ENCODE measurements at places on chromosomes 3 and 15.

DNA sequence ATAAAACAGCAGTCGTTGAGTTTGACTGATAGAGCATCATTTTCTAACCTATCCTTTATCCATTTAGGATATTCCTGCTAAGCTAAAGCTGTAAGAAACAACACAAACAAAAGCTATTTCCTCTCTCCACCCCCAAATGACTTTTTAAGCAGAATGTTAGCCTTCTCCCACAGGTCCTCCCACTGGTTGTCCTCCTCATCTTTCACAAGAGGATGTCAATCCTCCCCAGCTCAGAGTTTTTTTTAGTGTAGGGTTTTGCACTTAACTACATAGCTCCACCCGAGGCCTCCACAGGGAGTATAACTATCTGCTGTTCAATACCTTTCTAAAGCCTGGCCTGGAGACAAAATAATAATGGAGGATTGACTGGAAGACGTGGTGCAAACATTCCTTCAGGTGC lies 7.8 kb downstream of the SETMAR start:
- no peaks in the 10 kb centered on the region for H3K36me3 ChIP-seq
- H3K27ac ChIP-seq = no peak overlapping the region
- no peak for DNase-seq
- no peak overlapping the region for H3K4me3 ChIP-seq
- H3K27me3 ChIP-seq = no peaks in the 10 kb centered on the region

DNA sequence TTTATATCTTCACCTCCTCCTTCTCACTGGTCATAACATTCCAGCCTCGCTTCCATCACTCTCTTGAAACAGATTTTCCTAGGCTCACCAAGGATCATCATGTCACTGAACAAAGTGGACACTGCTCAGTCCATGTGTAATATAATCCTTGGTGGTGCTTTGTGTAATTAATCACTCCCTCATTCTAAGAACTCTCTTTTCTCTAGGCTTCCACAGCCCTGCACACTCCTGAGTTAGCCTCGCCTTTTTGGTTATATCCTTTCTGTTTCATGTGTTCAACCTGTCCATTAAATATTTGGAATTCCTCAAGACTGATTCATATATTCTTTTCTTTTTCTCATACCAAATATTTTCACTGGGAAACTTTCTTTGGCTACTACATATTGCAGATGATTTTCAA lies 440.8 kb downstream of the PYDC2 start:
- no peaks in the 10 kb centered on the region for H3K27me3 ChIP-seq
- no peak overlapping the region for H3K4me3 ChIP-seq
- DNase-seq = peak; percentile 50
- no peak overlapping the region for H3K27ac ChIP-seq
- H3K4me1 ChIP-seq = peaks cover 7% of the 10 kb centered on the region

- no peaks in the 10 kb centered on the region for H3K4me1 ChIP-seq
- H3K4me3 ChIP-seq = no peak within 1 kb of the TSS
- no peaks in the 10 kb centered on the region for H3K27me3 ChIP-seq
- H3K36me3 ChIP-seq = 0 out of 2 replicates have a peak, but pooled peaks cover 2% of the 10 kb centered on the region
- DNase-seq = no peak
Measured at GRCh38 chr3:121660356-121661171, at the start of gene HCLS1. Gene HCLS1 (minus strand): TSS chr3:121660903. CDS start chr3:121658347, 2,556 bp downstream.

DNA sequence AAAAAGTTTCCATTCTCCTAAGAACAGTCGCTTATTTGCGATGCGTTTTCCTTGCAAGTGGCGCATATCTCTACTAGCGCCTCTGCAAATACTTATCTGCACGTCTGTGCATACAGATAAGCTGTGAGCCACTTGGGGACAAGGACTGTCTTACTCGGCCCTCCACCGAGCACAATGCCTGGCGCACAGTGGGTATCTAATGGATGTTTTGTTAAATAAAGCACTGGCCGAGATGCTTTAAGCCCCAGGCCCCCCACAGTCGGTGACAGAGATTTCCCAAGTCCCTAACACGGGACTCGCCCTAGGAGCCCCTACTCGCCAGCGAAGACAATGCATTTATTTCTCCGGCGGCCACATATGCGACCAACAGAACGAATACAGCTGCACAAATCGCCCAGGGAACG lies 503 bp downstream of the HLTF start:
- H3K27ac ChIP-seq = no peak overlapping the region
- peak overlapping the region; percentile 79 for H3K4me3 ChIP-seq
- 0 out of 2 replicates have a peak, but pooled peaks cover 4% of the 10 kb centered on the region for H3K36me3 ChIP-seq
- no peak for DNase-seq
- peaks cover 13% of the 10 kb centered on the region for H3K4me1 ChIP-seq
- H3K27me3 ChIP-seq = no peaks in the 10 kb centered on the region

- DNase-seq = peak; percentile 31
- H3K4me3 ChIP-seq = no peak overlapping the region
- no peaks in the 10 kb centered on the region for H3K36me3 ChIP-seq
Measured at GRCh38 chr15:37824717-37825382, 109.6 kb upstream of the TMCO5A start.

- H3K27me3 ChIP-seq = peaks cover 5% of the 10 kb centered on the region
- H3K4me1 ChIP-seq = no peaks in the 10 kb centered on the region
- no peak overlapping the region for H3K4me3 ChIP-seq
Measured at GRCh38 chr3:6471744-6472143, 389.2 kb upstream of the GRM7 start.

- no peaks in the 10 kb centered on the region for H3K36me3 ChIP-seq
- no peak for DNase-seq
- no peak overlapping the region for H3K4me3 ChIP-seq
Measured at GRCh38 chr3:67858492-67858891, 204.1 kb upstream of the SUCLG2 start.

- H3K27ac ChIP-seq = no peak overlapping the region
- H3K36me3 ChIP-seq = no peaks in the 10 kb centered on the region
- H3K4me3 ChIP-seq = no peak overlapping the region
- DNase-seq = peak; percentile 65
- peaks cover 7% of the 10 kb centered on the region for H3K4me1 ChIP-seq
Measured at GRCh38 chr15:39429898-39430357, 151.0 kb upstream of the THBS1 start.

DNA sequence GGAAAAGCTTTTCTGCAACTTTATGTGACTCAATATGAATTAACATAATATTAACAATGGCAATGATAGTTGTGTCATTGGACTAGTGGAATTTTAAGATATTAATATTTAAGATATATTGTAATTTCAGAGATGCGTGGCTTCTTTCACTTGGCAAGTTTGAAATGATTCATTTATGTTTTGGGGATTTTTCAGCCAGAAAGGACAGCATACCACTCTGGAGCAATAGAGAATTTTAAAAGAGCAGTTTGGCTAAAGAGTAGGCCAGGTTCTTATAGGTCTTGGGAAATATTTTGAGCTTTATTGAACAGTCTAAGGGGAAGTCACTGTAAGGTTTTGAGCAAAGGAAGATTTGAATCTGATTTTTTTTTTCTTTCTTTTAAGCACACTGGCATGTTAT lies 16.5 kb downstream of the GMPS start:
- no peaks in the 10 kb centered on the region for H3K36me3 ChIP-seq
- no peaks in the 10 kb centered on the region for H3K27me3 ChIP-seq
- no peak for DNase-seq
- H3K27ac ChIP-seq = no peak overlapping the region
- no peaks in the 10 kb centered on the region for H3K4me1 ChIP-seq

GRCh38 chr3:148763986-148764935 lies 63.4 kb upstream of the CPB1 start:
- no peaks in the 10 kb centered on the region for H3K4me1 ChIP-seq
- no peaks in the 10 kb centered on the region for H3K27me3 ChIP-seq
- DNase-seq = no peak

GRCh38 chr3:152656972-152657355 lies 178.0 kb upstream of the P2RY1 start:
- H3K27ac ChIP-seq = no peak overlapping the region
- no peaks in the 10 kb centered on the region for H3K4me1 ChIP-seq
- H3K36me3 ChIP-seq = no peaks in the 10 kb centered on the region
- no peak for DNase-seq
- no peaks in the 10 kb centered on the region for H3K27me3 ChIP-seq

- no peak for DNase-seq
- no peak overlapping the region for H3K27ac ChIP-seq
- H3K27me3 ChIP-seq = no peaks in the 10 kb centered on the region
Measured at GRCh38 chr15:82127581-82127980, 81.8 kb upstream of the MEX3B start.

- no peak overlapping the region for H3K27ac ChIP-seq
- no peak overlapping the region for H3K4me3 ChIP-seq
- no peak for DNase-seq
- H3K4me1 ChIP-seq = no peaks in the 10 kb centered on the region
- H3K36me3 ChIP-seq = no peaks in the 10 kb centered on the region
Measured at GRCh38 chr3:174791161-174791560, 68.0 kb upstream of the NAALADL2 start.

DNA sequence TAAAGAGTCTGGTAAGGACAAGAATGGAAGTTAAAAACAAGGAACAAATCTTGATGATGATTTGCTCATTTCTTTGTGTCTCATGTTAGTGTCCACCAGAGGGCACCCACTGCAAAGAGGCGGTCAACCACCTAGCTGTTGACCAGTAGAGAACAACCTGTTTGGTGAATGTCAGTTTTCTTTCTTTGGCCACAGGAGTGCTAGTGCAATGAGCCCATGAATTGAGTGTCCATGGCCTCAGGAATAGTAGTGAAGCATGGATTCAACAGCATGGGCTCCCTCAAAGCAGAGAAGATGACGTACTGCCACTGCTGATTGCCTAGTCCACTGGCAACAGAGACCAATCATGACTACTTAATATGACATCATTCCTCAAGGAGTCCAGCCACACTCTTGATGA lies 10.7 kb upstream of the CNTN6 start:
- DNase-seq = peak; percentile 3
- H3K4me3 ChIP-seq = no peak overlapping the region
- no peak overlapping the region for H3K27ac ChIP-seq
- H3K27me3 ChIP-seq = no peaks in the 10 kb centered on the region
- no peaks in the 10 kb centered on the region for H3K36me3 ChIP-seq
- no peaks in the 10 kb centered on the region for H3K4me1 ChIP-seq

DNA sequence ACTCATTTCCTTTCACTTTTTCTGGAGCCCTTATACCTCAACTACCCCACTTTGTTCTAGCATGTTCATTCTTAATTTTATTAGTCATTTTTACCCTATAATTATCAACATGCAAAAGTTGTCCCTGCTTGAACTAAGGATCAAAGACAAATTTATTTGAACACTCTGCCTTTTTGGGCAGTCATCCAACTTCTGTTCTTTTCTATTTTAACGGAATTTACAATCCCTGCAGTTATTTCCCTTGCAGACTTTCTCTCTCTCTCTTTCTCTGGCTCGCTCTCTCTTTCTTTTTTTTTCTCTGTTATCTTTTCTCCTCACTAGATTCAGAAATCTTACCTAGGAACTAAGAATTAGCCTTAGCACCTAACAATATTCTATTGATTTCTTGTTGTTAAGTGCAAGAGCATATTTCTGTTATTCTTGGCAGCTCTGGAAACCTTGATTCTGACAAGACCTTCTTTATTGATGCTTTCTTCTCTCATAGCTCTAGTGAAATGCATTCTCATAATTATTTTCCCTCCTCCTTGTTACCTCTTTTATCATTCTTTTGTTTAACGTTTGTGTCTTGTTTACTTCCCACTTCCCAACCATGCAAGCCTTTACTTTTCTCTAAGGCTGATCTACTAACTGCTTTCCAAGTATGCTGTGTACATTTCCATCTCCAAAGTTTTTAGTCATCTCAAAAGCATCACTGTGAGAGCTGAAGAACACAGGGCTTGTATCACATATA lies 951.6 kb downstream of the DIPK2A start:
- no peaks in the 10 kb centered on the region for H3K36me3 ChIP-seq
- no peak overlapping the region for H3K27ac ChIP-seq
- no peaks in the 10 kb centered on the region for H3K4me1 ChIP-seq
- no peak for DNase-seq
- no peak overlapping the region for H3K4me3 ChIP-seq

GRCh38 chr3:125121246-125122010 lies 65.6 kb upstream of the HEG1 start:
- peaks cover 33% of the 10 kb centered on the region for H3K4me1 ChIP-seq
- H3K36me3 ChIP-seq = no peaks in the 10 kb centered on the region
- H3K27me3 ChIP-seq = no peaks in the 10 kb centered on the region
- no peak overlapping the region for H3K27ac ChIP-seq

DNA sequence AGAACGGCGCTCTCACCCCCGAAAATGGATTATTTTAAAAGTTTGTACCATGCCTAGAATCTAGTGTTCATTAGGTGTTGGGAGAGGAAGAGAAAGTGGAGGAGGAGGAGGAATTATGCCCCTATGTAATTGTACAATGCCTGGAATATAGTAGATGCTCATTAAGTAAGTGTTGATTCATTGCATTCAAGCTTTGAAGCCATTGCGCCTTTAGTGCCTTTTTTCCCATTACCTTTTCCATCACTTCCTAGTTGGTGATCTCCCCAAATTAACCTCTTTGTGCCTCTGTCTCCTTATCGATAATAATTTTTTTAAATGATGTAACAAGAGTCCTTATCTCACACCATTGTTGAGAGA lies 220.7 kb upstream of the PRICKLE2 start:
- DNase-seq = no peak
- H3K27ac ChIP-seq = no peak overlapping the region
- H3K4me3 ChIP-seq = no peak overlapping the region
- no peaks in the 10 kb centered on the region for H3K27me3 ChIP-seq
- peaks cover 6% of the 10 kb centered on the region for H3K4me1 ChIP-seq
- no peaks in the 10 kb centered on the region for H3K36me3 ChIP-seq

GRCh38 chr3:42033741-42034140 lies 57.4 kb upstream of the TRAK1 start:
- no peak overlapping the region for H3K4me3 ChIP-seq
- no peaks in the 10 kb centered on the region for H3K27me3 ChIP-seq
- no peaks in the 10 kb centered on the region for H3K36me3 ChIP-seq
- H3K27ac ChIP-seq = no peak overlapping the region

GRCh38 chr3:133384331-133385027 lies 15.4 kb upstream of the BFSP2 start:
- peaks cover 8% of the 10 kb centered on the region for H3K4me1 ChIP-seq
- no peak overlapping the region for H3K4me3 ChIP-seq
- DNase-seq = no peak
- H3K27me3 ChIP-seq = peaks cover 62% of the 10 kb centered on the region
- no peak overlapping the region for H3K27ac ChIP-seq
- H3K36me3 ChIP-seq = no peaks in the 10 kb centered on the region

GRCh38 chr3:36941162-36941561 lies 3.7 kb downstream of the TRANK1 start:
- DNase-seq = no peak
- no peak overlapping the region for H3K4me3 ChIP-seq
- no peaks in the 10 kb centered on the region for H3K36me3 ChIP-seq
- H3K27ac ChIP-seq = no peak overlapping the region

GRCh38 chr3:31536497-31536896 lies 3.8 kb downstream of the STT3B start:
- DNase-seq = no peak
- no peaks in the 10 kb centered on the region for H3K27me3 ChIP-seq
- no peak overlapping the region for H3K27ac ChIP-seq
- H3K4me3 ChIP-seq = no peak overlapping the region
- H3K36me3 ChIP-seq = no peaks in the 10 kb centered on the region
- H3K4me1 ChIP-seq = peaks cover 10% of the 10 kb centered on the region

- H3K27ac ChIP-seq = no peak overlapping the region
- no peak overlapping the region for H3K4me3 ChIP-seq
- no peaks in the 10 kb centered on the region for H3K27me3 ChIP-seq
Measured at GRCh38 chr3:377158-377561, 180.6 kb downstream of the CHL1 start.

Measured in PC-9 (cell line).